ENCODE measurements at places on chromosomes 6 and 20. TPM values are rescaled to one million over a fixed set of nuclear protein-coding genes. Genes with fewer than 3 reads are reported as not detected.

DNA sequence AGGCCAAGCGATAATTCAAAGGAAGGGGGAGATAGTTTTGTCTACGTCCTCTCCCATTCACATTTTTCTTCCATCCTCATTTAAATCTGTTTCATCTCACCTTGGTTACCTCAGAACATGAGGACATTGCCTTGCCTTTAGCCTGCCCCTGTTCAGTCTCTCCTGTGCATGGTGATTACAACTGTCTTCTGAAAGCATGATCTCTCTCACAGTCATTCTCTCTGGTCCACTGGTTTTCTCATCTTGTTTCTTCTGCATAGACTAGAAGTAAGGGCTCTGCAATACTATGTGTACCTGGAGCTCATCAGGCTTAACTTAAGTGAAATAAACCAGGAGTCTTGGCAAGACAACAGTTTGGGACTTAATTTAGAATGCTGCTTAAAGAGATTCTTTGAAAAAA, 31.4 kb downstream of the CLVS2 start:
- DNase-seq = no peak

The OLIG3 gene
- total RNA-seq = not detected

GRCh38 chr6:169186496-169187169, 67.0 kb downstream of the THBS2 start:
- DNase-seq = no peak

The GSTA3 gene
- total RNA-seq = not detected

The SEMG1 gene
- not detected for total RNA-seq

The WFDC13 gene
- total RNA-seq = not detected

DNA sequence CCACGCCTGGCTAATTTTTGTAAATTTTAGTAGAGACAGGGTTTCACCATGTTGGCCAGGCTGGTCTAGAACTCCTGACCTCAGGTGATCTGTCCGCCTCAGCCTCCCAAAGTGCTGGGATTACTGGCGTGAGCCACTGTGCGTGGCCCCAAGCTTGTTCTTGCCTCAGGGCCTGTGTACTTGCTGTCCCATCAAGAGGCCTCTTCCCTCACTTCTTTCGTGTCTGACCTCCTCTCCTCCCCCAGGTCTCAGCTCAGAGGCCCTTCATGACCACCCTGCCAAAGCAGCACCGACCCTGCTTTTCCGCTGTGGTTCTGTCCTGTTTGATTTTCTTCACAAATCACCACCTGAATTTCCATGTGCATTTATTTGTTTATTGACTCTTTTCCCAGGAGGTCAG, 10.5 kb upstream of the UBE2V1 start:
- DNase-seq = no peak

The RIMS1 gene
- 0.20 TPM for total RNA-seq

DNA sequence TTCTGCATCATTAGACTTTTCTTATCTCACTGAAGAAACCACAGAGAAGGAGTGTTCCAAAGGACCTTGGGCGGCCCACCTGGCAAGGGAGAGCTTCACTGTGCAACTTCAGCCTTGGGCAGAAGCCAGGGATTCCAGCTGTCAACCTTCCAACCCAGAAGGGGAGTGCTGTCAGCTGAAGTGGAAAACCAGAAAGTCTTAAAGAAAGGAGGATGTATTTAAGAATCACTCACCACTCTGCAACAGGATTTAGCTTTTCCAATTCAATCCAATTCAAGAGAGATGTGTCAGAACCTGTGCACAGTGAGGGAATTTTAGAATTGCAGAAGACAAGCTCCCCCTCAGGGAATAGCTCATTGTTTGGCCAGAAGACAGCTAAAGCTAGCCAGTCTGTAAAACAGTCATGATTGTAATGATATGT, 553.7 kb downstream of the CD83 start:
- DNase-seq = peak; percentile 49

The COL11A2 gene
- total RNA-seq = 0.62 TPM

DNA sequence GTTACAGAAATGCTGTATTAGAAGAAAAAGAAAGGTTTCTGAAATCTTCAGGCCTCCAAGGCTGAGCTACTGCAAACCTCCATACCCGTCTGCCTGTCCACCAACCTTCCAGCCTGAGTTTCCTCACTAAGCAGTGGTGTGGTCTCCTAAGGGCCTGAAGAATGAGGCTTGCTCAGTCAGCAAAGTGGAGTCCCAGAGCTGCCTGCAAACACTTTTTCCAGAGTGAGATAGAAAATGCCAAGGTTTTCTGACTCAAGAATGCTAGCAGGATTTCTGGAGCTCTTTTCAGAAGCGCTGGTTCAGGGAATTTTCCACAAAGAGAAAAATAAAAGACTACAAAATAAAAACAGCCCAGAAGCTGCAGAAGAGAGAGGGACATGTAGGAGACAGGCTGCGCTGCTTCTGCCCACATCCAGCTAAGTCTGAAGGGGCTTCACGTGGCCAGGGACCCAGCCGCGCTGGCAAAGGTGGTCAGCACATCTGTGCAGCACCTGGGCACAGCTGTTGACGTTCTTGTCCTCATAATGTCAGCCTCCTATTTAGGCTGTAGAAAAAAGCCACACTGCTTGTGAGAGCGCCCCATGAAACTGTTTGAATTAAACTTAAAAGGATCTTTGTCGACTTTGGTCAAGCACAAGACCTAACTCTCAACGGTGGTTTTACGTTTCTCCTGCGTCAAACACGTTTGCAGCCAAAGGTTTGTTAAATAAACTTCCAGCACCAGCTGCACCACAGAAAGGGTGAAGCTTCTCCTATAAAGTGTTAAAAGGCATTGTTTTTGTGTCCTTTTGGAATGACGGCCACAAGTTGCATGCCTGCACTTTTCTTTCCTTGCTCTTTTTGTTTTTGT, 209.0 kb downstream of the THBS2 start:
- no peak for DNase-seq

- no peak for DNase-seq
These were observed 321.3 kb upstream of the JAG1 start for GRCh38 chr20:10994991-10995700.

- peak; percentile 59 for DNase-seq
These were observed 161.6 kb upstream of the TNFAIP3 start for GRCh38 chr6:137705160-137706082.

- no peak for DNase-seq
These were observed 35.1 kb upstream of the SLC16A10 start for GRCh38 chr6:111052171-111052570.

DNA sequence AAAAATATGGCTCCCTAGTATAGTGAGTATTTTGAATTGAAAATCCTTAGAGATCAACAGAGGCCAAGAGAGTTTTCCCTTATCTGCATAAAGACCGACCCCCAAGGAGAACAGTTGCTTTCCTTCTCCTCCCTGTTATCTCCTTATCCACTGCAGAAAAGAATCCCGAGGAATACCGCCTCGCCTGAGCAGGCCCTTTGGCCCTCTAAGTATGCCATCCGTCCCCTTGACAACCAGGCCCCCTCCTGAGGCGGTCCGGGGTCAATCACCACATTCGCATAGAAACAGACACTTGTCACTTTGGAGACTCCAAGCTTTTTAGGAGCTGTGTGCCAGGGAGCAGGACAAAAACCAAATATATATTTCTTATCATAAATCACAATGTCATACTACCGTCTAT, 15.9 kb upstream of the GGTLC1 start:
- DNase-seq = no peak

GRCh38 chr6:139886396-139886795, 511.9 kb upstream of the CITED2 start:
- DNase-seq = no peak

- DNase-seq = no peak
These were observed 251.8 kb downstream of the TBC1D7 start for GRCh38 chr6:13076575-13076974.

GRCh38 chr6:108621117-108621516, 60.4 kb downstream of the FOXO3 start:
- no peak for DNase-seq

- DNase-seq = peak; percentile 69
These were observed 320.8 kb downstream of the SOX4 start for GRCh38 chr6:21914121-21914973.

GRCh38 chr6:154526996-154527395, 16.5 kb upstream of the CNKSR3 start:
- no peak for DNase-seq

GRCh38 chr20:61956396-61957342, 109.0 kb downstream of the TAF4 start:
- no peak for DNase-seq

The COQ3 gene
- 28.4 TPM for total RNA-seq

The MDFI gene
- total RNA-seq = 2.2 TPM

- no peak for DNase-seq
These were observed 32.5 kb upstream of the NT5E start for GRCh38 chr6:85417336-85417735.

DNA sequence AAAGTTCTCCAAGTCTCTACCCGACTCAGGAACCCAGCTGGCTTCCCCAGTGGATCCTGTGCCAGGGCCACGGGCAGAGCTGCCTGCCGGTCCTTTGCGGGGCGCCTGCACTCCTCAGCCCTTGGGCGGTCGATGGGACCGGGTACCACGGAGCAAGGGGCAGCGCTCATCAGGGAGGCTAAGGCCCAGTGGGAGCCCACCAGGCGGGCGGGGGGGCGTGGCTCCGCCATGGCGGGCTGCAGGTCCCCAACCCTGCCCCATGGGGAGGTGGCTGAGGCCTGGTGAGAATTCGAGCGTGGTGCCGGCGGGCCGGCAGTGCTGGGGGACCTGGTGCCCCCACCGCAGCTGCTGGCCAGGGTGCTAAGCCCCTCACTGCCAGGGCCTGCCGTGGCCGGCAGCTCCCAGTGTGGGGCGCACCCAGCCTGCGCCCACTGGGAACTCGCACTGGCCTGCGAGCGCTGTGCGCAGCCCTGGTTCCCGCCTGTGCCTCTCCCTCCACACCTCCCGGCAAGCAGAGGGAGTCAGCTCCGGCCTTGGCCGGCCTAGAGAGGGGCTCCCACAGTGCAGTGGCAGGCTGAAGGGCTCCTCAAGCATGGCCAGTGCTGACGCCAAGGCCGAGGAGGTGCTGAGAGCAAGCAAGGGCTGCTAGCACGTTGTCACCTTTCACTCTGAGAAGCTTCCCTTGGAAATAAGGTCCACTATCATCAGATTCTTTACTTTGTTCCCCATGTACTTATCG, 14.8 kb upstream of the ELOVL5 start:
- DNase-seq = no peak

The SLC52A3 gene
- 1.7 TPM for total RNA-seq

DNA sequence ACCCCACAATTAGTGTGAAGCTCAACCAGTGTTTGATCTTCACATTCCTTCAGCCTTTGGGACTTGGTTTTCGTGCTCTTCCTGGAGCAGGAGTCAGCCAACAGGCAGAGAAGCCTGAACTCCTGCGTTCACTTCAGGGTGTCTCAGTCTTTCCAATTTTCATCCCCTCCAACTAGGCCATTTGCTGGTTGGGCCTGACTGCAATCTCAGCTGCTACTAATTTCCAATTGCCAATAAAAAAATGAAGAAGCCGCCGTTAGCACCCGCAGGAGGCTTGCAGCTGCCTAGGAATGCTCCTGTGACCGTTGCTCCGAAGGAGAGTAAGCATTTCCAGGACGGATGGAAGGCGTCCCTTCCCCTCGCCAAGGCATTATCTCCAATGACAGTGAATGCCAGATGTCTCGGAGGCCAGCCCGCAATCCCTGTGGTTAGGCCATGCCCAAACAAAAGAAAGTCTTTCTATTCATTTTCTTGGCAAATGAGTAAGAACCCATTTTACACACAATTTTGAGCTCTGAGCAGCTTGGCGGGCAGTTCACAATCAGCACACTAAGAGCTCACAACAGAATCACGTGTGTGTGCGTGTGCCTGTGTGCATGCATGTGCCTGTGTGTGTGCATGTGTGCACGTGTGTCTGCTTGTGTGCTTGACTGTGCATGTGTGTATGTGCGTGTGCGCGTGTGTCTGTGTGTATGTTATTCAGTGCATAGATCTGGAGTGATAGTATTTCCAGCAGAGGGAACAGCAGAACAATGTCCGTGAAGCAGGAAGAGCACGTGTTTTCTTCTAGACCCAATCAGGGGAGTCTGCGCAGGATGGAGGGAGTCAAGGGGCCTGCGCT, 301.2 kb downstream of the SMOC2 start:
- DNase-seq = no peak

DNA sequence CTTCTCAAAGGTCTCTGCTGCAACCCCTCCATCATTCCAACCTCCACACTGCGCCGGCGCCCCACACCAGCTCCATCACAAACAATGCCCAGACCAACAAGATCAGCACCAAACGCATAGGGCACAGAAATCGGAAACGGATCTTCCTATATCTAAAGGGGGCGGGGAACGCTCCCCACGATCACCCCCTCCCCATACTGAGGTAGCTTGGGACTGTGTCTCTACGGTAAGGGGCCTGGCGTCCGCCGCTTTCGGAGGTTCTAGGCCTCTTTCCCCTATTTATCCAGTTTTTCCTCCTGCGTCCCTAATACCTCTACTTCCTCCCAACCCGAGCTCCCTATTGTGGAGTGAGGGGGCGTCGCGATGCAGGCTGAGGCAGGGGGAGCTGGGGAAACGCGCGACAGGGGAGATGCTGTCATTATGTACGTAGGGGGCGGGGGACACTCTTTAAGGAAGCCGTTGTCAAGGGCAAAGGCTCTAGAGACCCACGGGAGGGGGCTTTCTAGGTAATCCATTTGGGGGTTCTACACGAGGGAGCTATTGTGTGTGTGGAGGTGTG, 909 bp downstream of the DNAAF9 start:
- no peak for DNase-seq

- DNase-seq = peak; percentile 65
These were observed at the start of gene NINL for GRCh38 chr20:25584905-25585704. NINL (minus strand) TSS chr20:25585531; CDS start chr20:25526587, 58,944 bp downstream.

GRCh38 chr20:53343448-53343847, 250.2 kb downstream of the ZNF217 start:
- DNase-seq = no peak
